Cardiac muscle cell (in vitro differentiated cells and primary cell): ENCODE measurements at places on chromosomes 3 and 15.

DNA sequence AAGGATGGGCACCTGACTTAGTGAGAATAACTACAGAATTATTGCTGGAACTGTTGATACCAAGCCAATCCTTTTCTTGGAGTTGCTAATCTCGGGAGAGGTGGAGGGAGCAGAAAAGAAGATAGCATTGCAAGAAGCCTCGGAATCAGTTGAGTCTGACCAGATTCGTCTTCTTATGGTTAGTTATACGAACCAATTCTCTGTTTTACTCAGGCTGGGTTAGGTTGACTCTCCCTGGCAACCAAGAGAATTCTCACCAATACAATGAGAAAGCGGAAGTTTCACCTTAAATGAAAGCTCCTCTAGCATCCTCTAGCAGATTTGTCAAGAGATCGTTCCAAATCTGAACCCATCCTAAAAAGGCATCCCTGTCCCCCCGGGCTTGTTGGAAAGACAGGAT is 43.5 kb upstream of the UBE2E1 start:
- DNase-seq, result no peak

- no peak for DNase-seq
Observed at GRCh38 chr3:45103334-45103733, 42.8 kb downstream of the CDCP1 start.

DNA sequence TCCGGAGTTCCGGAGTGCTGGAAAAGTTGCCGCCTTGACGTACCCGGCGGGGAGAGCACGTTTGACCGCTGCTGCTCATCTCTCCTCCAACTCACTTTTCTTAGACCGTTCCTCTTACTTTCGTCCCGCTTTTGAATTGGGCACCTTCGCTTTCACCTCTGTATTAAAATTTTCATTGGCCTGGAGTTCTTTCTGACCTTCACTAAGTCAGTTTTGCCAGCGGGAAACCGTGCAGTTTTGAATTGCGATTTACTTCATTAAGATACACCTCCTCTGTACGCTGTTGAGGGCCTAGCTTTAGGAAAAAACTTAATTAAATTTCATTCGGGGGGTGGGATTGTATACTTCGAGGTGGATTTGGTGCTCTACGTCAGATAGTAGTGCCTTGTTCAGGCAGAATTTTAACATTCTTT is 1.3 kb downstream of the GMPS start:
- DNase-seq, result no peak

DNA sequence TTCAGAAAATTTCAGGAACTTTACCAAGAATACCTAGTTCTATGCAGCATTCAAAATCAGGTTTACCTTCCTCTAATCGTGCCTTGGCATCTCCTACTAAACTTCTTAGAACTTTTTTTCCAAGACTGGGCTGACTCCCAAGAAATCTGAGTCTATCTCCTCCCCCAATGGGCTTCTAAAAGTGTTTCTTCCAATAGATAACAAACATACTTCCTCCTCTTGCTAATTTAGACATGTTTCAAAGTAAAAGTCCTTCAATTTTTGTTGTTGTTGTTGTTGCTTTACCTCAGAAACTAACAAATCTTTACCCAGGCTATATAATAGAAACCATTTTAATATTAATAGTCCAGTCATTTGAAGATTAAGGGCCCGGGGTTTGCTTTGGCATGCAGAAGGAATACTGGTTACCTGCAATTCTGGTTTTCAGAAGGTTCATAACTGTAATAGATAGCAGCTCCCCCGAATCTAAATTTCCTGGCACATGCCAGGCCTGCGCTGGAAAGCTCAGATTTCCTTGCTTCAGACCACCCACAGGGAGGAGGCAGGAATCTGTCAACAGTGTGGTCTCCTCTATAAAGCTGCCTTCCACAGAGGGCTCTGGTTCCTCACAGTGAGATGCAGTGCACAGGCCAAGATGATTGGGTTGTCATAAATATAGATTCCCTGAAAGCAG is 188.7 kb downstream of the THRB start:
- peak; percentile 41 for DNase-seq

GRCh38 chr3:30084316-30084715 is 522.1 kb upstream of the TGFBR2 start:
- no peak for DNase-seq

DNA sequence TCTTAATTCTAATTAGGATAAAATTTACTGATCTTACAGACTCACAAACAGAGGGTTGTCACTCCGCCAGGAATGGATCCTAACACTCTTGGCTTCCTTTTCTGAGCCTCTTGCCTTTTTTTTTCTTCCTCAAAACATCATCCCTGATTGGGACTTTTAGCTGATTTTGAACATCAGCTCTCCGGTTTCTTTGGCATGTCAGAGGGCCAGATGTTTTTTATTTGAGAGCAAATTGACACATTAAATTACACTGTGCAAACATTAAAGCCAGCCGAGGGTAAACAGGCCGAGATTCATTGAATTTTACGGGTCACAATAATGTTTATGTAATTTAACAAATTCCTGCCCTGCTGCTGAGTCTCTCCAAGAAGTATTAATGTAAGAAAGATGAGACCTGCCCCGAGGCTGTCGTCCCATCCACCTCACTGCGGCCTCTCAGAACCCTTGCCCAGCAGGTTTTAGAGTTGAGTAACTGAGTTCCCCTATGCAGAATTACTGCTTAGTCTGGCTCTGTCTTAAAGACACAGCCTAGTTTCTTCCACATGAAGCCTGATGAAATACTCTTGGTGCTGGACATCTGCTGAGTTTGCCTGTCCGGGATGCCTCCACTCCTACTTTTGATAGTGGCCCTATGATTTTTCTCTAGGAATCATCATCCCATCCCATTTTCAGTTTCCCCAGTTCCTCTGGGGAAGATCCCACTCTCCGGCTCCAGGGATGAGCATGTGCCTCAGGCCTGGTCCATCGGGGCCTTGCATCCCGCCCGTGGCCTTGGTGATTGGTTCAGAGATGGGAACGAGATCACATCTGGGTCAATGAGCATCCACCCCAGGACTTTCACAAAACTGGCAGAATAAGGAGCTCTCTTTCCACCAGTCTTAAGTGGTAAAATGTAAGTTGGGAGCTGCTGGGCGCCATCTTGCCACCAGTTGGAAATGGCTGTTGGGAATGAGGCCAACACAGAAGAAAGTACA is 226.6 kb upstream of the TLE3 start:
- no peak for DNase-seq

DNA sequence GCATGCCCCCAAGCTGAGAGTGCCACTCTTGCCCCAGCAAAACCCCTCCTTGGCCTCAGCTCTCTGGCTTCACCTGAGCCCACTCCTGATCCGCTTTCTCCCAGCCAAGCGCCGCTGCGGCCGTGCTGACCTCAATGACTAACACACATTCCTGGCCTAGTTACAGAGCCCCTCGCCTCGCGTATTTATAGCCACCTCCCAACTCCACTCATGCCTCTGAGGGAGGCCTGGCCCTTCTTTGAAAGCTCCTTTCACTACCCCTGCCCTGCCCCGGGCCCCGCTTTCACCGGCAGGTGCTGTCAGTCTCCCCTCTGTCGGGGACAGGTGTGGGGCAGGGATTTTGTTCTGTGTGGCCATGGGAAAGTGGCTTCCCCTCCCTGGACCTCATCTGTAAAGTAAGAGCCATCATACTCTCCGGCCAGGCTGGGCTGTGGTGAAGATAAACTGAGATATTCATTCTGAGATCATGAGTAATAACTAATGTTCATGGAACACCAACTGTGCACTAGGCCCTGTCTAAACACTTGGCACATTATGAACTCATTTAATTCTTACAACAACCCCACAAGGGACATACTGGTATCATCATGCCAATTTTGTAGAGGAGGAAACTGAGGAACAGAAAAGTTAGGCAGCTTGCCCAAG is 13.2 kb upstream of the ATP2B2 start:
- DNase-seq, result peak; percentile 47

DNA sequence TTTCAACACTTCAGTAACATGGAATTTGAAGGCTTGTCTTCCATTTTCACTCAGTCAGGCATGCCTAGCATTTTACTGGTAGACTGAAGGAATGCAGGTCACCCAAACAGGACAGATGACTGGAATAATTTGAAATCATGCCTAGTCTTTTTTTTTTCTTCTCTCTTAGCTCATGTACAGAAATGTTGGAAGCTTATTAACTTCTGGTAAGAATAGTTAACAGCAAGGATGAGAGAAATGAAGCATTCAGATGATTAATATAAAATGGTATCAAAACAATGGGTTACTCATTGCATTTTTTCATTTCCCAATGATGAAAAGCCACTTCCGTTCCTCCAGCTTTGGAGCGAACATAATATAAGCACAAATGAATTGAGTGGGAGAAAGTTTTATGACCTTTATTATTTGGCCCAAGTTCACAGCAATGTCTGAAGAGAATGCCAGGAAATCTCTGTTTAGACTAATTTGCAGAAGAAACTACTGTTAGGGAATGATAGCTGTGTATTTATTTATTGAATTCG is 431.6 kb upstream of the RASGRP1 start:
- no peak for DNase-seq

DNA sequence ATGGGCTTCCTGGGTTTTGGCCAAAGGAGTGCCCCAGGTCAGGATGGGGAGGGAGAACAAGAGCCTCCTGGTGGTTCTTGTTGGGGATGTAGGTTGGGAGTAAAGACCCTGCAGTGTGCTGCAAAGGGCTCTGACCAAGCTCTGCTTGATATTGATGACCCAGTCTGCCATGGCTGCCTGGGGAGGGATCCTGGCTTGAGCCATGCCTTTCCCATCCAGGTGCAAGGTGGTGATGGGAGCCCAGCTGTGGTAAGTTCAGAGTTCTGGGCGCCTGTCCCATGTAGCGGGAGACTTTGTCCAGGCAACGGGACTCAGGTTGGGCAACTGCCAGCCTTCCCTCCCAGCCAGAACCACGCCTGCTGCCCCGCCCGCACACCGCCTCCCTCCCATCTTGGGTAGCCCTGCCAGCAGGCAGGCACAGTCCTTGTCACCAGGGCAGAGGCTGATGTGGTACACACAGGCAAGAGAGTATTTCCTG is 2.6 kb downstream of the GNAI2 start:
- DNase-seq, result no peak
